Small intestine (tissue), 16 donors: ENCODE measurements at places on chromosomes 13 and 19.

- no peak for DNase-seq
These were observed 26.5 kb downstream of the CEACAM1 start for GRCh38 chr19:42501733-42502132.

DNA sequence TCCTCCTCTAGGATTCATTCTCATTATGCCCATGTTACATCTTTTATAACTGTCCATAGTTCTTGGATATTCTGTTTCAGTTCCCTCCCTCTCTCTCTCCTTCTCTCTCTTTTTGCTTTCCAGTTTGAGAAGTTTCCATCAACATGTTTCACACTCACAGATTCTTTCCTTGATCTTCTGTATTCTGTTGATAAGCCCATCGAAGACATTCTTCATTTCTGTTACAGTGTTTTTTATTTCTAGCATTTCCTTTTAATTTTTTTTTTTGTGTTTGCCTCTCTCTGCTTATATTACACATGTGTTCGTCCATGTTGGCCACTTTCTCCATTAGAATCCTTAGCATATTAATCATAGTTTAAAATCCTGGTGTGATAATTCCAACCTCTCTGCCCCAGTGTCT, 68.3 kb downstream of the WTIP start:
- no peak for DNase-seq

- no peak for DNase-seq
These were observed 57.7 kb upstream of the TUBA3C start for GRCh38 chr13:19239114-19239860.

DNA sequence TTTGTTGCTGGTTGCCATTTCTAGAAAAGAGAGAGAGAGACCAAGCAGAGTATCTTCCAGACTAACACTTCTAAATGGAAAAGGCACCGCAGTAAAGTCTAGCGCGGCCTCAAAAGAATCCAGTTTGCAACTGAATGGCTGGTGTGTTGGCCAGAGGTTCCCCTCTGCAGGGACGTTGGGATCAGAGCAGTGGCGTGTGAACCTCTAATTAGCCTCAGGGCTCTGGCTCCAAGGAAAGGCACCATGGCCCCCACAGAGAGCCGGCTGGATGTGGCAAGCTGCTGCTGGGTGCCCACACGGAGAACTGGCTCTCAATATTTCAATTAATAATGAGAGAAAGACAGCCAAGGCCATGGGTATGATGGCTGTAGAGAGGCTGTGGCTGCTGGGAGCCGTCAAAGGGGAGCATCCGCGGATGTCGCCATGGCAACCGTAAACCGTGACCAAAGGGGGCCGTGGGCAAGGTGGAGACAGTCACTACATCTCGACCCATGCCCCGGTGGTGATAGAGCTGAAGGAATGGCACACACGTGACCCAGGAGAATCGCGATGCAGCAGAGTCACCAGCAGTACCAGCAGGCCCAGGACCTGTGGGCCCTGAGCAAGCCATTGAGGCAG, 9.5 kb downstream of the VSTM2B start:
- DNase-seq: no peak

- no peak for DNase-seq
These were observed 200.6 kb downstream of the TEX29 start for GRCh38 chr13:111521030-111521429.

GRCh38 chr13:52385870-52386269, 20.1 kb downstream of the THSD1 start:
- no peak for DNase-seq

- DNase-seq: no peak
These were observed 1.7 kb downstream of the GAPDHS start for GRCh38 chr19:35534803-35535480.
